ENCODE measurements at places on chromosomes 1 and 21.
A peak's percentile ranks its signal among the peaks of the same experiment; 100 is the strongest.

DNA sequence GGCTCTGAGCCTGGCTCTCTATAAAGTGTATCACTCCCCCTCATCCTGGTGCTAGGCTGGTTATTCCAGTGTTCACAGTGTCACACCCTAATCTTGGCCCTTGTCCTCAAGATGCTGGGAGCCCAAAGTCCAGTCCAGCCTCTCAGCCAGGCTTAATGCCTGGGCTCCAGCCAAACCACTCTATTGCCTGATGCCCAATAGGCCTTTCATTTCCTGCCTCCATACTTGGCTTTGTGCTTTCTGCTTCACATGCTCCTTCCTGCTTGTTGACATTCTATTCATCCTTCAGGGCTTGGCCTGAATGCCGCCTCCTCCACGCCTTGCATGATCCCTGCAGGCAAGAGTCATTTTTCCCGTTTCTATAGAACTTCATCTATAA, 1.7 kb downstream of the KLHDC8A start:
- DNase-seq = no peak

- DNase-seq = peak; percentile 46
These were observed 81.4 kb downstream of the NENF start for GRCh38 chr1:212514056-212514614.

GRCh38 chr1:242185731-242186130, 186.8 kb upstream of the MAP1LC3C start:
- no peak for DNase-seq

DNA sequence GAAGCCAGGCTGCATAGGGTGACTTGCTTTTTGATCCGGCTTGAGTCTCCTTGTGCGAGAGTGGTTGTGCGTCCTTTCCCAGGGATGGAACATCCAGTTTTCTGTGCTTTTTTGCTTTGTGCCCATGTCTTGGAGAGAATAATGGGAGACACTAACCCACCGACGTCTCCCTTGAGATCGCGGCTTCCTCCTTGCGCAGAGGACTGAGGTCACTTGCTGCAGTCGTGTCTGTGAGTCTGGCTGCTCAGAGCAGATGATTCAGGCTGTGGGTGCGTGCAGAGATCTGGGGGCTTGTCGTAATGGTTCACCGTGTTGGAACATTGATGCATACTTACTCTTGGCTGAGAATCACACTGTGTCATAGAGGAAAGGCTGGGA, 164.5 kb upstream of the CACNA1E start:
- DNase-seq = no peak

GRCh38 chr1:36408479-36408878, 10.8 kb upstream of the LSM10 start:
- no peak for DNase-seq
